ENCODE measurements at places on chromosomes 16 and 17.

DNA sequence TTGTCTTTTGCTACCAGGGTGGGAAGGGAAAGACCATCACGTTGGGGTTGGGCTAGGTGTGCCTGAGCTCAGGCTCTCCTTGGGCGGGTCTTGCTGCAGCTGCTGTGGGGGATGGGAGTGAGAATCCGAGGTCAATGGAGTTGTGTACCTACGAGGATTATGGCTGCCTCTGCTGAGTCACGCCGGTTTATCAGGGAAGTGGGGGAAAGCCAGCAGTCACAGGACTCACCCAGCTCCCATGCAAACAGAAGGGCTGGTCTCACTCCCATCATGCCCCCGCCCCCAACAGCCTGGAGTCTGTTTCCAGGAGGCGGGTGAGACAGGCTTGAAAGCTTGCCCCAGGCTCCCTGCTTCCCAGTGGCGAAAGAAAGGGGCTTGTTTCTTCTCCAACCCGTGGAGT, 1259.0 kb upstream of the GOT2 start:
- no peak for DNase-seq

DNA sequence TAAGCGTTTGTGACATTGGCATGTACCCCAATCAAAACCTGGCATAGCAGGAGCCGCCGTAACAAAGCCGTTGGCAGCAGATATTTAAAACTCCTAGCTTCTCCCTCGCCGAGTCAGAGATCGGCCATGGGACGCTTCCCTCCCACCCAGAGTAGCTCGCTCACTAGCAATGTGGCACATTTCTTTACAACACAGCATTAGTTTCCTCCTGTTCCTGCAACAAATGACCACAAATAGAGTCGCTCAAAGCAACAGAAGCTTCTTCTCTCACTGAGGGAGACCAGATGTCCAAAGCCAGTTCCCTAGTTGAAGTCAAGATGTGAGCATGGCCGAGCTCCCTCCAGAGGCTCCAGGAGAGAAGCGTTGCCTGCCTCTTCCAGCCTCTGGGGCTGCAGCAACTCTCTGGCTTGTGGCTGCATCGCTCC, 106.7 kb downstream of the RBFOX3 start:
- DNase-seq: no peak

GRCh38 chr17:82118815-82119380, 20.9 kb upstream of the FASN start:
- no peak for DNase-seq

DNA sequence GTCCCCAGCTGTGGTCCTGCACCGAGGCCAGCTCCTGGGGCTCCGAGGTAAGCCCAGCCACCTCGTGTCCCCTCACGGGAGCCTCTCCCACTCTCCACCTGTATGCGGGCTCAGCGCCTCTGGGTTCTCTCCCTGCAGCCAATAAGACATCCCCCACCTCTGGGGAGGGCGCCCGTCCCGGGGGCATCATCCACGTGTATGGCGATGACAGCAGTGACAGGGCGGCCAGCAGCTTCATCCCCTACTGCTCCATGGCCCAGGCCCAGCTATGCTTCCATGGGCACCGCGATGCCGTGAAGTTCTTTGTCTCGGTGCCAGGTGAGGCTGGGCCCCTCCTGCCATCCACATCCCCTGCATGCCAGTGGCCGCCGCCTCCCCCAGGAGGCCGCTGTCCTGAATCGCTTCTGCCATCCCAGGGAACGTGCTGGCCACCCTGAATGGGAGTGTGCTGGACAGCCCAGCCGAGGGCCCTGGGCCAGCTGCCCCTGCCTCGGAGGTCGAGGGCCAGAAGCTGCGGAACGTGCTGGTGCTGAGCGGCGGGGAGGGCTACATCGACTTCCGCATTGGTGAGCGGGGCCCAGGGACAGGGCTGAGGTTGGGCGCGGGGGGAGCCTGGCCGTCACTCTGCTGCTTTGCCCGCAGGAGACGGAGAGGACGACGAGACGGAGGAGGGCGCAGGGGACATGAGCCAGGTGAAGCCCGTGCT, 3.1 kb downstream of the NME3 start:
- no peak for DNase-seq

- DNase-seq: no peak
Measured at GRCh38 chr16:26601335-26601734, 465.4 kb upstream of the C16orf82 start.

- no peak for DNase-seq
Measured at GRCh38 chr16:72210555-72210954, 38.6 kb upstream of the PMFBP1 start.

DNA sequence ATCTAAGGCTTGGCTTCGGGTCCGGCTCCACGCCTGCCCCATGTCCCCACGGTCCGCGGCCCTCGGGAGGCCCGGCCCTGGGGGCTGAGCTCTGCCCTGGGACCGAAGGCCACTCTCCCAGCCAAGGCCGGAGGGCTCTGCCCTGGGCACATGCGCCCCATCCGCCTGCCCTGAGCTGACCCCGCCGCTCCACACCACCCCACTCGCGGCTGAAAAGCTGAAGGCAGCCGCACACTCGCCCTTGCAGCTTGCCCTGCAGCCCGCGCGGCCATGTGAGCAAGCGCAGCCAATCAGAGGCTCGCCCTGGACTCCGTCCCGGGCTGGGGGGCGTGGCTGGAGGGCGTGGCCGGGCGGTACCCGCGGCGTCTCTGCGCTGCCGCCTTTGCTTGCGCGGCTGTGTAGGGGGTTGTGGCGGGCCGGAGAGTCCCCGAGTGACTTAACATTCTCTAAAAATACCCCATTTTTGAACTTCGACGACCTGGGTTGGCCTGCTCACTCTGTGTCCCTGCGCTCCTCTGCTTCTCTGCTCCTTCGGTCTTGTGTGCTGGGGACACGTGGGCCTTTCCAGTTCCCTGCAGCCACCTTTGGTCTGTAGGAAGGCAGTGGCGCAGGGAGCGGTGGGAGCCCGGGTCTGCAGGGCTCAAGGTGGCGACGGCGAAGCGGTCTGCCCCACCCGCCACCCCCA, 8.8 kb upstream of the MAP2K3 start:
- peak; percentile 94 for DNase-seq

DNA sequence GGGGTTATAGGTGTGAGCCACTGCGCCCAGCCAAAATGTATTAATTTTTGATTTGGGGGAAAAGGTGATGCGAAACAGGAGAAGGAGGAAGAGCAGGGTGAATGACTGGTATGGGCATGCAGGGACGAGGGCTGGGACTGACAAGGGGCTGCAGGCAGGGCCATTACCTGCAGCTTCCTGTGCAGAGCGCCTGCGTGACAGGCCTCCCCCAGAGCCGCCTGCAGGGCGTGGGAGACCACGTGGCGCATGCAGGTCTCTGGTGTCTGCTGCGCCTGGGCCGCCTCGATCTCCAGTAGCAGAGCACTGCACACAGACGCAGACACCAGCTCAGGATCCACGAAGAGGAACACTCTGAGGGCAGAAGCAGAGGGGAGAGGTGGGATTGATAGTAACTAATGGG, 32.4 kb downstream of the PIK3R6 start:
- no peak for DNase-seq

DNA sequence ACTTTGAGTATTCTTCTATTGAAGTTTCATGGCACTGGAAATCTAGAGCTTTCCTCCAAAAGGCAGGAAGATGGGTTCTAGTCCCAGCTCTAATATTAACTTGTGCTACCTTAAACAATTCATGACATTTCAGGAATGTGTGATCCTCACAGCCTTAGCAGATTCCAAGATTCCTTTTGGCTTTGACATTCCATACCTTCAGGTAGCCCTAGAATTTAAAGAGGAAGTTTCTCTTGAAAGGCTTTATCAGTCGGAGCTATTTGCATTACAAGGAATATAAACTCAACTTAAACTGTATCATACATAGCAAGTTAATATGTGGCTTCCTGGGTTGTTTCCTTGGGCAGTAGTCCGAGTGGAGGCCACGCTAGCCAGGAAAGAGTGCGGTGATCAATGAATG, 330.0 kb downstream of the SHISA9 start:
- no peak for DNase-seq

DNA sequence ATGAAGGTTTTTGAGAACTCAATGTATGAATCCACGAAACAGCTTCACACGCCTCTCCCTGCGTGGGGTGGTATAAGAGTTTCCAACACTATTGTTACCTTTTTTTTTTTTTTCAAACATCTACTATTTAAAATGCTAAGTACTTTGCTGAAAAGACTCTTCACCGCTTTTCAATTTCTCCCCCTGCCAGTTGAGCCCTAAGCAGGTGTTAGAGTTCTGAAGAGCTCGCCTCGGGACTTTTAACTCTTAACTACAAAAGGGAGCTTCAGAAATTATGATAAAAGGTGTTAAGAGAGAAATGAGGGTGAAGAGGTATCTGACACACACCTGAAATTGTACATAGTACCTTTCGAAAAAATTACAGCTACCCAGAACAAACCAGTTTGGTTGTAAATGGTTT, 20.9 kb upstream of the PSMD7 start:
- DNase-seq: no peak

GRCh38 chr17:17818088-17818526, 18.7 kb downstream of the SREBF1 start:
- DNase-seq: no peak

DNA sequence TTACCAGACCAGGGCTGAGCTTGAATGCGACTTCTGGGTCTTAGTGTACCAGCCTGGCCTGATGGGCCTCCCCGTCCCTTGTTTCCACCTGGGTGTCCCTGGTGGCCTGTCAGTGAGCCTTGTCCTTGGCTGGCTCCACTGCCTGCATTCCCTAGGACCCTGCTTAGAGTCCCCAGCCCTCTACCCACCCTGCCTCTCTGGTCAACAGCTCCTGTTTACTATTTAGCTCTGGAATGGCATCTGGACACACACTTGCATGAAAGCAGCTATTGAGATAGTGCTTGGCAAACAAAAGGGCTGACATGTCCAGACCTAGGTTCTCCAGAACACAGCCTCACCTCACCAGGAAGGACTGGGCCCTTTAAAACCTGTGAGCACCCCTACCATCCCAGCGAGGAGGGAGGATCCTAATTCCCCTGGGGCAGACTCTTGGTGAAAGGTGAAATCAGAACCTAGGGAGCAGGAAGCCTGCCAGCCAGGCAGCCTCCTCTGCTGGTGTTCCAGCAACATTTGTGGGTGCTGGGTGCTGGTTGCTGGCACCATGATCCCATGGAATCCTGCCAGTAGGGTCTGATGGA, 38.8 kb downstream of the RAI1 start:
- no peak for DNase-seq

- DNase-seq: no peak
Measured at GRCh38 chr16:5041600-5042133, 7.9 kb upstream of the NAGPA start.

DNA sequence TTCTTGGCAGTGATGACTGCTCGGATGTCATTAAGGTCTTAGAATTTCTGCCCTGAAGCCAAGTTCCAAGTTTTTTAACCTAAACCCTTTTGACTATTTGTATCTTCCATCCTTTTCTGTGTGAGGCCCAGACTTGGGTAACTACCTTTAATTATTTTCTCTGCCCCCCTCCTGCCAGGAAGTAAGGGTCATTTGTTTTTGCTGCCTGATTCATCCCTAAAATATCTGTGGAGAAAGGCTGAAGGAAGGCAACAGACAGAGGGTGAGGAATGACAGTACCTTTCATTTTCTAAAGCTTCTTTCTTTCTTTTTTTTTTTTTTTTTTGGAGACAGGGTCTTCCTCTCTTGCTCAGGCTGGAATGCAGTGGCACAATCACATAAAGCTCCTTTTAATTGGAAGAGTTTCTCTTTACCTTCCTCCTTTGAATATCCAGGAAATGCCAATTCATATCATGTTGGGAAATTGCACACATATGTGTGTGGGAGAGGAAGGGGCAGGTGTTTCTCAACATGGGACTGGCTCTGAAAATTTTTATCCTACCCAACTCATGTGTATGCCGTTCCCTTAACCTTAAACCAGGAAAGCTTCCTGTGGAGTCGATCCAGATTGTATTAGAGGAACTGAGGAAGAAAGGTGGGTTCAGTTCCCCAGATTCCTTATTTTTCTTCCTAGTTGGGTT, 957 bp downstream of the VPS25 start:
- DNase-seq: no peak

- DNase-seq: no peak
Measured at GRCh38 chr17:82134101-82134500, 36.1 kb upstream of the FASN start.

- no peak for DNase-seq
Measured at GRCh38 chr16:73923951-73924350, 372.7 kb upstream of the PSMD7 start.

- no peak for DNase-seq
Measured at GRCh38 chr16:29911676-29912010, 11.4 kb downstream of the ASPHD1 start.

- no peak for DNase-seq
Measured at GRCh38 chr16:83159049-83159448, 532.3 kb downstream of the CDH13 start.

GRCh38 chr16:55492756-55493380, 13.9 kb downstream of the MMP2 start:
- no peak for DNase-seq

DNA sequence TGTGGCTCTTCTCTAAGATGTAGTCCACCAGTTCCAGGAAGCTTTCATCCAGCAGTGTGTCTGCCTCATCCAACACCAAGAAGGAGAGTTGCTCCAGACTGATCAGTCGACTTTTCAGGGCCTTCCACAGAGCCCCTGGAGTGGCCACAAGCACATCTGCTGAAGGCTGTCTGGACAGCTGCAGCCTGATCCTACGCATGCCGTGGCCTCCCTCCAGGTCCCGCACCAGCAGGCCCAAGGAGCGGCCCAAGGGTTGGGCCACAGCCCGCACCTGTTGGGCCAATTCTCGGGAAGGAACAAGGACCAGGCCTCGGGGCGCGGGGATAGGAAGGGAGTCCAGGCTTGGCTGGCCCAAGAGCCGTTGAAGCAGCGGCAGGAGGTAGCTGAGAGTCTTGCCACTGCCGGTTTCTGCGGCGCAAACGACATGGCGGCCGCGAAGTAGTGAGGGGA, 729 bp downstream of the DDX28 start:
- no peak for DNase-seq

- peak; percentile 64 for DNase-seq
Measured at GRCh38 chr17:28227316-28228108, 91.5 kb upstream of the TMEM97 start.

DNA sequence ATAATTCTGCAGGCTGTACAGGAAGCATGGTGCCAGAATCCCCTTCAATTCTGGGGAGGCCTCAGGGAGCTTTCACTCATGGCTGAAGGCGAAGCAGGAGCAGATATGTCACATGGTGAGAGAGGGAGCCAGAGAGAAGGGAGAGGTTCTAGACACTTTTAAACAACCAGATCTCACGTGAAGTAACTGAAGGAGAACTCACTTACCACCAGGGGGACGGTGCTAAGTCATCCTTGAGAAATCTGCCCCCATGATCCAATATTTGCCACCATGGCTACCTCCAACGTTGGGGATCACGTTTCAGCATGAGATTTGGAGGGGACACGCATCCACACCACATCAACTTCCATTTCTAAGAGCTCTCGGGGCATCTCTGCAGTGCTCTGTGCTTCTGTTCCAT, 37.4 kb upstream of the GNA13 start:
- DNase-seq: no peak
